ENCODE measurements at places on chromosomes 7 and 10.
A peak's percentile ranks its signal among the peaks of the same experiment; 100 is the strongest.

- DNase-seq, result no peak
Observed at GRCh38 chr10:71981015-71981875, 17.1 kb downstream of the CHST3 start.

GRCh38 chr7:111025006-111025405 is 65.9 kb upstream of the LRRN3 start:
- no peak for DNase-seq

- no peak for DNase-seq
Observed at GRCh38 chr10:52770904-52771303, 1.7 kb downstream of the MBL2 start.

- DNase-seq, result no peak
Observed at GRCh38 chr10:77390481-77390891, 247.1 kb downstream of the KCNMA1 start.

DNA sequence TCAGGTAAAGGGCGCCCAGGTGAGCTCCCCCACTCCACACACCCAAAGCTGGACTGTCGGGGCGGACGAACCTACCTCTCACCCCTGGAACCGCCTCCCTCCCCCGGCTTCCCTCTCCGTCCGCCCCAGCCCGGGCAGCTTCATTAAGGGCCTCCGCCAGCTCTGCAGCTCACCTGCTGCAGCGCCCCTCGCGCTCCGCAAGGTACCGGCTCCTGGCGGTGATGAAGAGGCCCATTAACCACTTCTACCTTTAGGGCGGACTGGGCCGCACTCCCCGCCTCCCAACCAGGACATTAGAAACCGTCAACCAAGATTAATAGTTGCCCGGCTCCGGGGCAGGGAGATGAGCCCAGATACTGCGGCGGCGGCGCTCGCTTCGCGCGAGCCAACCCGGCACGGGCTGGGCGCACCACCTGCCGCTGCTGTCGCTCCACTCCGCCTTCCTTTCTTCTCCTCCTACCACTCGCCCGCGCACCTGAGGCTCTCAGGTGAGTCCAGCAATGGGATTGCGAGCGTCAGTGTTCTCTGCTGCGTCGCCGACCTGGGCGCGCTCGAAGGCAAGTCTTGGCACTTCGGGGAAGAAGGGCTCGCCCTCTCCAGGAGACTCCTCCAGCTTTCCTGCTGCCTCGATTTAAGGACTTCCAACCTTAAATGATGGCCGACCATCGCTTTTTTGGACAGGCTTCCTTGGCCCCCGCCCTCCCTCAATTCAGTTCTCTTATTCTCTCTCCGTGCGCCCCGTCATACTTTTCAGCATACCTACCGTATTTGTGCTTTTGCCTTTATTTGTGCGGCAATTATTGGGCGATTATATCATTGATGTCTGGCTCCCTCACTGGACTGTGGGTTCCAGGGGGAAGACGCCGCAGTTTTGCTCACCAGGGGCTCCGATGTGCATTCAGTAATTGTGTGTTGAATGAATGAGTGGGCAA is 13.6 kb upstream of the KAZALD1 start:
- DNase-seq, result peak; percentile 30

GRCh38 chr10:42960491-42960990 is 116.3 kb upstream of the RET start:
- DNase-seq, result no peak

- DNase-seq, result no peak
Observed at GRCh38 chr7:23530405-23530804, 1.4 kb downstream of the TRA2A start.

DNA sequence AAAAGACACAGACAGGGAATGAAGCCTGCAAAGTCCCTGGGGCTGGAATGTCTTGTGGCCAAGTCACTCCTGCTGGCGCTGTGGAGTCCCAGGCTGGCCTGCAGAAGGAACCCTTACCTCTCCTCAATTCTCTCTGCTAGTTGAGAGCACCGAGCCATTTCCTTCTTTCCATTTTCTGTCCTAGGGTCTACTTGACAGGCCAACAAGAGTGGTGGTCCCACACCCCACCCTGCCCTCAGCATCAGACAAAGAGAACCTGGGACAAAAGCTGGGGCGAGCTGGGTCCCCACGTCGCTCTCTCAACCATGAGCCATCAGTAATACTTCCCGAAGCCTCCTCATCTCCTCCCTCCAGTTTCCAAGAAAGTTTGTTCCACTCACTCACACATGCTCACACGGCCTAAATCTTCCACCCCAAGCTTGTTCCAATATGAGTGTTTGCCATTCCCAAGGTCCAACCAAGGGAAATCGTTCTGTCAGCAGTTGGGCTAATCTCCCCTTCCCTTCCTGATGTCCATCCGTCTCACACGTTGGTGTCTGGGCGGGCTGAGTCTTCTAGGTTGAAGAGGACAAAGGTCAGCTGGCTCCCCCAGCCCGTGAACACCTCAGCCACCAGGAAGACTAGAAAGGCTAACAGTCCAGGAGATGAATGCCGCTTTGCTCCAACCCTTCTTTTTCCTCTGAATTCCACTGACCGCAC is 44.3 kb downstream of the CLEC2L start:
- DNase-seq, result no peak

GRCh38 chr7:133054162-133054840 is 27.6 kb downstream of the CHCHD3 start:
- DNase-seq, result no peak

DNA sequence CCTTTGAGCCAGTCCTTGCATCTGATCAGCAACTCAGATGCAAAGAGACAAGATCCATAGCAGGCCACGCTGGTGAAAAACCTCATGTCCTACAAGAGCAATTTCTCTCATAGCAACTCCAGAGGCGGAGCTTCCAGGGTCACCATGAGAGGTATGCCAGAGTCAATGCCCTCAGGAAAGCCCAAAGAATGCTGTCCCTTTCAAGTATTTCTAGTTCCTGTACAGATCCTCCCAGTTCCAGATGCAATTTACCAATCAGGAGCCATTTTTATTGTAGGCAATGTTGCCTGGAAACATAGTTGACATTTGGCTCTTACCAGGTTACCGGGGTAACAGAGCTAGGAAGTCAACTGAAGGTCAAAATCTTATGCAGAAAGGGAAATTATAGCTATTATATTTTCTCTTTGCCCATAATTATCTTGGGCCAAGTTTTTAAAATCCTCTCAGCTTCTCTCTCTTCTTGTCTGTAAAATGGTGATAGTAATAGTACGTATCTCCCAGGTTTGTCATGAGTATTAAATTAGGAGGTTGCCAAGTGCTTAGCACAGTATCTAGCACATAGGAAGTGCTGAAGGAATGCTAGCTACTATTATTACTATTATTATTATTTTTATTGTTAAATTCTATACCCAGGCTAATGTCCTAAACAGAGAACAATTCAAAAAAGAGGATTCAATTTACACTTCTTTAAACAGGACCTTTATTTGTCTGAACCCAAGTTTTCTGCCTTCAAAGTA is 46.3 kb upstream of the TM9SF3 start:
- no peak for DNase-seq

DNA sequence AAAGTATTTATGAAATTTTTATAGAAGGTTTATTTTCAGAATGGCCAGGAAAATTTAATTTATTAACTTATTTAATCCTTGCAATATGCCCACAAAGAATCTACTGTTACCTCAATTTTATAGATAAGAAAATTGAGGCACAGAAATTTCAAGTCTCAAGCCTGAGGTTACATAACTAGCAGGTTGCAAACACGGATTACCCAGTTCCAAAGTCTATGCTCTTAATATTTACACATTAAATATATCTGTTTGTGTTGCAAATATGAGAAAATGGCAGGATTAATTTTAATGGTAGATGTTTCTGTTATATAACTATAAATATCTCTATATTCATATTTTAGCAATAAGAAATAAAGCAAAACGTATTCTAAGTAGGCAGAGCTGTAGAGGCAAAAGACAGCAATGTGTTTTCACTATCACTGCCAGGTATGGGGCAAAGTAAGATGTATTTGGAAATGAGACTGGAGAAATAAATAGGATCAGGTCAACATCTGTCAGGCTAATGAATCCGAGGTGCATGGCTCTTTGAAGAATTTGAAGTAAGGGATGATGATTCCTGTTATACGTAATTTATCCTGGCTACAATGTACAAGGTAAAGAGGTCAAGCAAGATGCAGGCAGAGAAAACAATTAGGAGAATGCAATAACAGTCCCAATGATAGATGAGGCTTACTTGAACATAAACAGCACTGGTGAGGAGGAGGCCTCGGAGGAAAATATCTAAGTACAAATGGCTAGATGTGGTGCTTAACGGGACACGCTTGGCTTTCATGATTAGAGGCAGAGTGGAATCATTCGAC is 354.1 kb upstream of the VSTM2A start:
- no peak for DNase-seq

DNA sequence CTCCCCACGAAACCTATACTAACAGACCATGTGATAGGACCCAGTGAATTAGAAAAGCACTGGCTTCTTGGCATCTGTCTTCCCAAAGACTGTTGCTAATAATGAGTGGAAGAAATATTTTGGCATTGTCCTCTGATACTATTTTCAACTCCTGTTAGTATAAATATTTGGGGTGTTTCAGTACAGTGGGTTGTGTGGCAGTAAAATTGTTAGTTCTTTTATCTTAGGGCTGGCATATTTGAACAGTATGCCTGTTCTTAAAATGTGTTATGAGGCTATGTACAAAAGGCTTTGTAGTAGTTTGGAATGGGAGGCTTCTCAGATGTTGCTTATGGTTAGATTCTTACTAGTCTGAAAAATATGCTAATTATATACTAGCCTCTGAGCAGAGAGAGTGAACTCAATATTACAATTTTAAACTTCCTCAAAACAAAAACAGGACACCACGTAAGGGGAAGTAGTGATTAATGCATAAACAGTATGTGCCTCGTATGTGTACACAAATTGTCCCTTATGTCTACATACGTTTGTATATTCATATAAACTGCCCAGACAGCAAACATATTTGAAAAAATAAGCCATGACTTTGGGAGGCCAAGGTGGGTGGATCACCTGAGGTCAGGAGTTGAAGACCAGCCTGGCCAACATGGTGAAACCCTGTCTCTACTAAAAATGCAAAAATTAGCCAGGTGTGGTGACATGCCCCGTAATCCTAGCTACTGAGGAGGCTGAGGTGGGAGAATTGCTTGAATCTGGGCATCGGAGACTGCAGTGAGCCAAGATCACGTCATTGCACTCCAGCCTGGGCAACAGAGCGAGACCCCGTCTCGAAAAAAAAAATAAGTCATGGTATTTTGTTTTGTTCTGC is 115.4 kb downstream of the ARID5B start:
- DNase-seq, result no peak

GRCh38 chr7:1121886-1122831 is 34.2 kb downstream of the GPER1 start:
- no peak for DNase-seq

DNA sequence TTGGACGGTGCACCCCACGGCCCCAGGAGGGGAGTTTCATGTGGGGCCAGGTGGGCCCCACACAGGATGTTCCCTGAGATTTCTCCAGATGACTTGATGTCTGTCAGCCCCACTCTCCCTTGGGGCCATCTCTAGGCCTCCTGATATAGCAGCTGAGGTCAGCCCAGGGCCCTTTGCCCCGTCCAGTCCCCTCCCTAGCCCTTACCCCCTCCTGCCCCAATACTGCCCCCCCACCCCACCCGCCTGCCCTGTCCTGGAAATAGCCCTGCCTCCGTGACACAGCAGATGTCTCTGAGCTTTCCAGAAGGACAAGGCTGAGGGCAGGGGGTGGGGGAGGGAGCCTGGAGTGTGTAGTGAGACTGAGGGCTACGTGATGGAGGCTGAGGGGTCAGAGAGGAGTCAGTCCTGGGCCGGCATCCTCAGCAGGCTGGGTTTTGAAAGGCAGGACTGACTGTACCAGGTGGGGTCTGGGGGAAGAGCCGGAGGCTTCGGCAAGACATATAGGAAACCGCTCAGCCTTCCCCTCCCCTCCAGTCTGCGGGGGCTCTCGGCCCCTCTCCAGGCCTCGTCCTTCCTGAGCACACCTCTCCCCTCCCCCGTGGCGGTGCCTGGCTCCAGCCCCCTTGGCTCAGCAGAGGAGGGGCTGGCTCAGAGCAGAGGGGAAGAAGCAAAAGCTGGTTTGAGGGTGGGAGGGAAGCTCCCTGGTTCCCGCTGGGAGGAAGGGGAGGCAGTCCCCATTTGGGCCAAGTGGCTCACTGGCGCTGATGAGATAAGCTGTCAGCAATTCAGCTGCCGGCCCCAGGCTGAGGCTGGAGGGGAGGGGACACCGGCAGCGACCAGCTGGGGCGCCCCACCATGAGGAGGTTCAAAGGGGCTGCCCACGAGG is 2.0 kb downstream of the FLNC start:
- DNase-seq, result no peak

DNA sequence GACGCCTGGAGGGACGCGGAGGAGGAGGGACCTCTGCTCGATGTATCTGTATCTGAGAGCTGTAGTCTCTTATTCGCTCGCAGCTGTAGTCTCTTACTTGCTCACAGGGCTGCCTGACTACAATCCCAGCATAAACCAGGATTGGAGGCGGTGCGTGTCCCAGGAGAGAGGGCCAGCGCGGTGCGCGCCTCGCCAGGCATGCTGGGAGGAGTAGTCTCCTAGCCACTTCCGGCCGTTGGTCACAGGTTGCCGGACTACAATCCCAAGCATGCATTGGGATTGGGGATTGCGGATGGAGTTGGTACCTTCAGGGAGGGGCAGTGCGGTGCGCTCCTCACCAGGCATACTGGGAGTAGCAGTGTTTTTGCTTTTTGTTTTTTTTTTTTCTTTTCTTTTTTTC is 421.7 kb upstream of the NUPR2 start:
- DNase-seq, result no peak

DNA sequence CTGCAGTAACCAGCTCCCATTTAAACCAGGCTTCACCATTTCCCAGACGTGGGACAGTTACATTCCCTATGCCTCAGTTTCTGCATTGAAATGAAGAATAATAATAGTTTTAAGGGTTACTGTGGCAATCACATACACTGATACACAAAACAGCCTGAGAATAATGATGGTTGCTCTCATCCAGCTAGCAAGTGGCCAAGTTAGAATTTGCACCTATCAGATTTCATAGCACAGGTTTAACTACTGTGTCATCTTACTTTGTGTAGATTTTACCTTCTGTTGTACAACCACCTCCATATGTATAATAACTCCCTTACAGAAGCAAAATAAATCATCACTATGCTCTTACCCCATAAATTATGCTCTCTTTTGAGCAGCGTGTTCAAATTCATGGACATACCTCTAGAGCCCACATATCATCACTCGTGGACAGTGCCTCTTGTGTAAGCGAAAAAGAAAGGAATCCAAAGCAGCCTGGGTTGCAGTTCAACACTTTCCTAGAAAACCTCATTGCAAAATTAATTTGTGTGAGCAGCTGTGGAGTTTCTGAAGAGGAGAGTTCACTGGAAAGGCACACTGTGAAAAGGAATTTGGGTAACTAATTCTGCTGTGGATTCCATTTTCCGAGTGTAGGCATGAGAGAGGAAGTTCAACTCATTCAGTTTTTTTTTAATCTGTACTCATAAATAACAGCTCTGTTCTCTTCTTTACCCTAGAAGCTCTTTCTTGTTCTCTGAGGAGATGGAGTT is 492.5 kb downstream of the ARL4A start:
- DNase-seq, result no peak

Data from NCI-H2081 treated with DMSO at 0.1 percent for 48 hours (cell line).